ENCODE measurements at places on chromosomes 12 and 14.

- no peak for DNase-seq
These were observed 103.3 kb upstream of the PMCH start for GRCh38 chr12:102300824-102301461.

GRCh38 chr12:52673217-52673616 is 7.0 kb downstream of the KRT1 start:
- DNase-seq = no peak

DNA sequence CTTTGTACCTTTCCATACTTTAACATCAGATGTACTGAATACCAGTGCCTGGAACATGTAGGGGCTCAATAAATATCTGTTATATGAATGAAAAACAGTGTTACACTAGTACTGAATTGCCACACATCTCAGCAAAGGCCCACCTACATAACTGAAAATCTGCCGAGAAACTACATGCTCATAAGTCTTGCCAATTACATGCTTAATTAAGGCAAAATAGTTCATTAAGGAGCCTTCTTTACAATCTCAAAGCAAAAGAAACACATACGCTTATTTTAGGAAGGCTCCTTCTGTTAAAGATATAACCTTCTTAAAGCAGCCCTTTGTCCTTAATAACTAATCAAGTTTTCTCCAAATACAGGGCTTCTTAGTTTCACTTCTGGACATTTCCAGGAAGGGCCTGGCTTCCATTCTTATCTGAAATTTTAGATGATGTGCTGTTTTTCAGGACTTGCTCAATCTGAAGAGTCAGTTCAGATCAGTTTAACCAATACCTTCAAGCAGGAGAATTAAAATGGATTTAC is 11.5 kb downstream of the LIMA1 start:
- DNase-seq = no peak

- DNase-seq = no peak
These were observed 33.6 kb downstream of the CDKL1 start for GRCh38 chr14:50362764-50363713.

DNA sequence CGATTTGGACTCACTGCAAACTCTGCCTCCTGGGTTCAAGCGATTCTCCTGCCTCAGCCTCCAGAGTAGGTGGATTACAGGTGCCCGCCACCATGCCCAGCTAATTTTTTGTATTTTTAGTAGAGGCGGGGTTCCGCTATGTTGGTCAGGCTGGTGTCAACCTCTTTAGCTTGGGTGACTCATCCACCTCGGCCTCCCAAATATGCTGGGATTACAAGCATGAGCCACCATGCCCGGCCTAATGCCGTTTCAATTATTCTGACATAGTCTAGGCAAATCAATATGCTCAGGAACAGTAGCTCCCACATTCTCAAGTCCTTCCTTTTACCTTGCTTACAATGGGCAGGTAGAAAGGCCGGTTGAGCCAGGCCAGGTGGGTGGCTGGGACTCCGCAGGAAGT is 82.0 kb upstream of the EEA1 start:
- DNase-seq = no peak

DNA sequence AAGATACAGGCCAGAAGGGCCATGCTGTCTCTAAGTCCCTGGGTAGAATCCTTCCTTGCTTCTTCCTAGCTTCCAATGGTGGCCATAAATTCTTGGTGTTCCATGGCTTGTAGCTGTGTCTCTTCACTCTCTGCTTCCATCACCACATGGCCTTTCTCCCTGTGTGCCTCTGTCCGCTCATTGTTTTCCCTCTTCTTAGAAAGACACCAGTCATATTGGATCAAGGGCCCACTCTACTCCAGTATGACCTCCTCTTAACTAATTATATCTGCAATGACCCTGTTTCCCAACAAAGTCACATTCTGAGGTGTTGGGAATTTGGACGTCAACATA is 7.6 kb upstream of the MAP1LC3B2 start:
- DNase-seq = no peak

GRCh38 chr12:115094163-115094816 is 410.3 kb upstream of the TBX3 start:
- DNase-seq = no peak

GRCh38 chr12:55658635-55659391 is 22.1 kb downstream of the OR10P1 start:
- no peak for DNase-seq

DNA sequence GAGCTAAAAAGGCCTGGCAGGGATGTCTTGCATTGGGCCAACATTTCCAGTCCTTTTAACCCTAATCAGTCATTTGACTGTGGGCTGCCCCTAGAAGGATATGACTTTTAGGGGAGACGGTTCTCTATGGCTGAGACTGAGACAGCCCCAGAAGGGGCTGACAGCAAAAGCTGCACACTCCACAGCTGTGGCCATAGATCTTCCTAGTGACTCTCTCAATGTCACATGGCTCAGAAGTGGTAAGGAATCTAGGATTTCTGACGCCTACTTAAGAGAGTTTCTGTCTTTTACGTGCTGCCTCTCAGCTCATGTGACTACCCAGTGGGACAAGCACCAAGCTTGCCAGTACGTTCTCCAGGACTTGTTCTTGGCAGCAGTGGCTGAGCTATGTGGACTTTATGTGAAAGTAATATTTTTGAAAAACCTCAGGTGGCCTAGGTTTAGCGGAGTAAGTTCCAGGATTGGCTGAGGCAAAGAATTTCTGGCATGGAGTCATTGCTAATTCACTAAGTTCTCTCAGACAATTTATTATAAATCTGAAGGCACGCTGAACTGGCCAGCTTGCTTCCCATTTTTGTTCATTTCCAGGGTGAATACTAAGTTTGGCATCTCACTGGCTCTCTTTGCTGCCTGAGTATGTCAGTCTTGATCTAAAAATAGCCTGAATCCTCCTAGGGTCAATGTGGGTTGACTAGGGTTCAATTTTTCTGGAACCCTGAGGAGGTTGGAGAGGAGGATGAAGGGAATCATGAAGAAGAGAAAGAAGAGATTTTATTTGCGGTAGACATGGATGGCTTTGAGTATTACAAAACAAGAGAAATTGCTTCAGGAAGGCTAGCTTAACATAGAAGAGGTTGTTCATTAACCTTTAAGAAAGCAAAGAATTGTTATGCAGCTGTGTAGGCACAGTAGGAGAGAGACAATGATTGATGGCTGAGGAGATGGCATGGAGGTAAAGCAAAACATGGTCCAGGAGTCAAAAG is 271.8 kb downstream of the AEBP2 start:
- DNase-seq = no peak

- no peak for DNase-seq
These were observed 6.9 kb downstream of the FBXO34 start for GRCh38 chr14:55277972-55278740.

- DNase-seq = no peak
These were observed 37.9 kb downstream of the KIAA0586 start for GRCh38 chr14:58465421-58465820.
